ENCODE measurements at places on chromosomes 3 and 15.

DNA sequence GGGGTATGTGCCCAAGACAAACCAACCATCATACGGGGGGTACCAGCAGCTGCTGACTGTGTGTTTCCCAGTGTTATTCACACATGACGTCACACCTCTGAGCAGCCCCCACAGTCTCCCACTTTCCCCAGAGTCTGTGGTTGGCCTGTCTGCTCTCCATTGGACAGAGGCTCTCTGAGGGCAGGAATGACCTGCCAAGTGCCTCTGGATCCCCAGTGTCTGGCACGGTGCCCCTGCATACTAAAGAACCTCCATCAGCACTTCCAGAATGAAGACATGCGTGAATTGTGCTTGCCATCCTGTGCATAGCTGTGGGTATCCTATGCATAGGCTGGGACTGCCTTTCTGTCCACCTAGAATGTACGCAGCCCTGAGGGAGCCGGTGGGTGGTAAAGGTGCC is 3.5 kb upstream of the CCDC9B start:
- DNase-seq, result no peak

DNA sequence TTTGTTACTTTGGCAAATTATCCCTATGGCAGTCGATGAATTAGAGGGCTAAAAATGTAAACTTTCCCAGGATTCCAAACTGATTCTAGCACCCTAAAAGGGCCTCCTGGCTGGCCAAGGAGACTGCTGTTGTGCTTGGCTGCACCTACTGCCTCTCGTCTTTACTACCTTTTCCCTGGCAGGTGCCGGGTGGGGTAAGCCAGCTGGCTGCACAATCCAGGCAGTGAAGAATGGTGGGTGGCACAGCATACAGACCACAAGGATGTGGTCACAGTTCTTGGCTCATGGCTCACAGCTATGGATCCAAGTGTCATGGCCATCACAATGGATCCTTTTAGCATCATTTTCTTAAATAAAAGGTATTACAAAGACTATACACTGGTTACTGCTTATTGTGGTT is 20.7 kb upstream of the SLC25A26 start:
- no peak for DNase-seq

- no peak for DNase-seq
Measured at GRCh38 chr3:101458387-101458786, 54.6 kb downstream of the SENP7 start.

GRCh38 chr3:111128884-111129283 is 57.3 kb downstream of the NECTIN3 start:
- no peak for DNase-seq

DNA sequence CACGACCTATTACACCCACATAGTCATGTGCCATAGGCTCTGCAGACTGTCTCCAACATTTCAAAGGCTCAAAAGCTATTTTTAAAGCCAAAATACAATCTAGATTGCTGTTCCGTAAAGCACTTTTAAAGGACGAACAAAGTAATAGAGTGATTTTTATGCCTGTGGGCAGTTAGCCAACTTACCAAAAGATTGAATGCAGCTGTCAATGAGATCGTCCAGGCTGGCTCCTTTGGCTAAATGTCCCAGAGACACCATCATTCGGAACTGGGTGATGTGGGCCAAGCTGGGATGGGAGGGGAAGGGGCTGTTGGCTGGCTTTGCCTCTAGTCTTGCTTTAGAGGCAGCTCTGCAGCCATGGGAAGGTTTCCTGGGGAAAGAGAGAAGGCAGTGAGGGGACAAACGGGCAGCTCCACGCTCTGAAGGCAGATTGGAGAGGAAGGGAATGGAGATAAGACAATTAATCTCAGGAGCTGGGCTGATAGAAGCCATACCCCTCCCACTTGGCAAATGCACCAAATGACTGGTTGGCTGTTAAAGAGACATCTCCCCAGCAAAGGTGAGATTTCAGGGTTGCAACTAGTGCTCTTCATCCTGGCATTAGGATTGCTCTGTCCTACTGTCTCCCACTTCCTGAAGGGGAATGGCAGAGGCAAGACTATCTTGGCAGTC is 4.8 kb downstream of the RASGRP1 start:
- no peak for DNase-seq

DNA sequence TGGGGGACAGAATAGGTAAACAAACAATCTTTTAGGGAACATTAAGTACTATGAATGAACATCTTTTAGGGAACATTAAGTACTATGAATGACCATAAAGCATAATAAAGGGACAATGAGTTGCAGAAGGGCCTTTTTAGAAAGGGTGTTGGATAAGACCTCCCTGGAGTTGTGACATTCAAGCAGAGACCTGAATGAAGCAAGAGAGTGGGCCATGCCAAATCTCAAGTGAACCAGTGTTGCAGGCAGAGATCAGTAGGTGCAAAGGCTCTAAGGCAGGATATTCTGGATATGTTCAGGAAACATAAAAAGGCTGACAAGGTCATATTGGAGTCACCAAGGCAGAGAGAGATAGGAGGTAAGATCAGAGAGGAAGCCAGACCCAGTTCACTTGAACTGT is 29.4 kb upstream of the ZBTB38 start:
- DNase-seq, result no peak
